Cardiac septum (tissue), 1 donor: ENCODE measurements at places on chromosomes 16 and 17. TPM values are rescaled to one million over a fixed set of nuclear protein-coding genes. Genes with fewer than 3 reads are reported as not detected.

The MYOCD gene
- total RNA-seq: 82.1 TPM

The TBX2 gene
- 17.2 TPM for total RNA-seq

The PYCARD gene
- total RNA-seq: 3.2 TPM

The COASY gene
- total RNA-seq: 33.4 TPM

The MYO15A gene
- 0.70 TPM for total RNA-seq

The TMEM92 gene
- total RNA-seq: not detected

The CDK5R1 gene
- total RNA-seq: 1.5 TPM

The CHD3 gene
- total RNA-seq: 14.2 TPM

The SMPD3 gene
- not detected for total RNA-seq

The TAC4 gene
- total RNA-seq: 1.7 TPM

DNA sequence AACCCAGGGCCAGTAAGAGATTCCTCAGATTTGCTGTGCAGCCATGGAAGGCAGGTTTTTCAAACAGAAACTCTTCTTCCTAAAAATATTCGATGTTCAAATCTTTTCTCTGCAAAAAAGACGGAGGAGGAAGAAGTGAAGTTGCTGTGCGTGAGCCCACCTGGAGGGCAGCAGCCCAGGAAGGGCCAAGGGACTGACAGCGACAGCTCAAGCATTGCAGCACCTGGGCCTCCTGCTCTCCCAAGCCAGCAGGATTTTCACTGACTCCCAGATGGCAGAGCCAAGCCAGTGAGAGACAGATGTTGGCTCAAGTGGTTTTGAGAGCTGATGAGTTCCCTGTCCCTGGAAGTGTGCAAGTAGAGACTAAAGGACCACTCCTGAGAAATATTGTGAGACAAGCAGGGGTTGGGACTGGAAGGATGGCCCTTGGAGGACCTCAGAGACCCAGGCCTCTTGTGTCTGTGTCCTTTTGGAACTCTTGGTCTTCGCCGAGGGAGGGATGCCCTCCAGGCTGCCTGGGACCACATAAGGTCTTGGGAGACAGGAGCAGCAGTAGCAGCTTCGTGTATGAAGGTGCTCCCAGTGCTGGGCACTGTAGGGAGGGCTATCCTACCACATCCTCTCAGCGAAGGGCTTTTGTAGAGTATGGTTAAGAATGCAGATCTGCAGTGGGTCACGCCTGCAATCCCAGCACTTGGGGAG, 29.3 kb upstream of the TNFRSF13B start:
- DNase-seq: peak; percentile 68

GRCh38 chr16:64590513-64590912, 531.4 kb downstream of the CDH11 start:
- DNase-seq: no peak

- peak; percentile 74 for DNase-seq
Measured at GRCh38 chr16:58497935-58498334, 2.0 kb upstream of the NDRG4 start.

DNA sequence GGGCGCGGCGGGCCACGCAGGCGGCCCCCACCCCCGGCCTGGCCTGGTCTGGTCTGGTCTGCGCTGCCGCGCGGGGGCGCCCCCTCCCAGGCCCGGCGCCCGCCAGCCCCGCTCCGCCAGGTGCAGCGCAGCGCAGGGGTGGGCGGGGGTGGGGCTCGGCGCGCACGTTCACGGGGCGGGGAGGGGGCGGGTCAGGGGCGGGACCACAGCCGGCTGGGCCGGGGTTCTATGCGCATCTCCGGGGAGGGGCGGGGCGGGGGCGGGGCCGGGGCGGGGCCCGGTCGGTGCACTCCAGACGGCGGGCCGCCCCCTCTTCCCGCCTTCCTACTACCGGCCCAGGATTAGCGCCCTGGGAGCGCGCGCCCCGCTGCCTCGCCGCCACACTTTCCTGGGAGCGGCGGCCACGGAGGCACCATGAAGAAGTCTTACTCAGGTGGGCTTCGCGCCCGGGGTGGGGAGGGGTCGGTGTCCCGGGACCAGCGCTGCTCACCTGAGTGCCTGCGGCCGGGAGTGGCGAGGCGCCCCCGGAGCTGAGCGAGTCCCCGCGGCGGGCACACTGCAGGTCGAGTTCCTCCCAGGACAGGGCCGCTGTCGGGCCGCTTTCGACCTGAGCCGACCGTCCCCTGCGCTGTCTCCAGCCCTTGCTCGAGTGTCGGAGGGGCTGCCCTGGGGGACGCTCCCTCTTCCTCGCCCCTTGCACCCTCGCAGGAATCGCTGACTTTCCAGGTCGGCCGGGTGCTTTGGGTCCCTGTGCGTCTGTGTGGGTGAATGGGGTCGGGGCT, 140.5 kb downstream of the SEC14L1 start:
- DNase-seq: no peak

- DNase-seq: no peak
Measured at GRCh38 chr17:69064001-69064400, 3.3 kb upstream of the ABCA9 start.

DNA sequence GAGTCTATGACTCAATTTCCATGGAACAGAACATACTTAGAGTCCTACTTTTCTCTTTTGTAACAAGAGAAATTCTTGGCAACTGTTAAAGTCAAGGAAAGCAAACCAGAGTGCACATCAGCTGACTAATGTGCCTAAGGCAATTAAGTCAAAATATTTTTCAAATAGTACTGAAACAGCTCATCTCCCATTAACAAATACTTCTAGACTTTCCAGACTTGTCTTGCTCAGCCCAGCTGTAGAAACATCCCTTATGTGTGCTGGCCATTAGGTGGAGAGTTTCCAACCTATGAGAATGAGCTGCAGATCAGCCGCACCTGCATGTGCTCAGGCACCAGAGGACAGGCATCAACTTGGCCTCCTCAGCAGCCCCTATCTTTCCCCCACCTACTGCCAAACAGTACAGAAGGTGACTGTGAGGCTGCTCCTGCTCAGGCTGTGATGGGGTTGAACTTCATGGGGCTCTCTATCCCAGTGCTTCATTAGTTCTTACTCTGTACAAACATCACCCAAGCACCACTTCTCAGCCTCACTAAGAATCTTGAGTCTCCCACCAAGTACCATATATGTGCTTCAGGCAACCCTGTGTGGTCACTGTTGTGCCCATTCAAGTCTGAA, 32.2 kb downstream of the TEX2 start:
- no peak for DNase-seq

DNA sequence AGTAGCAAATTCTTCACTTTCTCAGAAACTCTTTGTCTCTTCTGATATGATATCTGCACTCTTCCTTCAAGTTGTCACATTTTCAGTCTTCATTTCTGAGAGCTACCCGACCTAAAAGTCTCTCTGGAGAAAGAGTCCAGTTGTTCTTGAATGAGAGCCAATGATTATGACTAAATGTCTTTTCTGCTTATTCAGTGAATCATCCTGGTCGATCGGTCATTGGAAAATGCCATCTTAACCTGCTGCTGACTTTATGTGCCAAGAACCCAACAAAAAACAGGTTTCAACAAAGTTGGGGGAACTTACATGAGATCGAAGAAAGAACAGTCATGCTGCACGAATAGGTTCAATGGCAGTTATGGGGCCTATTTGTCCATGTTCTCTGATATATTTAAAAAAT, 15.9 kb downstream of the SOX9 start:
- DNase-seq: no peak

DNA sequence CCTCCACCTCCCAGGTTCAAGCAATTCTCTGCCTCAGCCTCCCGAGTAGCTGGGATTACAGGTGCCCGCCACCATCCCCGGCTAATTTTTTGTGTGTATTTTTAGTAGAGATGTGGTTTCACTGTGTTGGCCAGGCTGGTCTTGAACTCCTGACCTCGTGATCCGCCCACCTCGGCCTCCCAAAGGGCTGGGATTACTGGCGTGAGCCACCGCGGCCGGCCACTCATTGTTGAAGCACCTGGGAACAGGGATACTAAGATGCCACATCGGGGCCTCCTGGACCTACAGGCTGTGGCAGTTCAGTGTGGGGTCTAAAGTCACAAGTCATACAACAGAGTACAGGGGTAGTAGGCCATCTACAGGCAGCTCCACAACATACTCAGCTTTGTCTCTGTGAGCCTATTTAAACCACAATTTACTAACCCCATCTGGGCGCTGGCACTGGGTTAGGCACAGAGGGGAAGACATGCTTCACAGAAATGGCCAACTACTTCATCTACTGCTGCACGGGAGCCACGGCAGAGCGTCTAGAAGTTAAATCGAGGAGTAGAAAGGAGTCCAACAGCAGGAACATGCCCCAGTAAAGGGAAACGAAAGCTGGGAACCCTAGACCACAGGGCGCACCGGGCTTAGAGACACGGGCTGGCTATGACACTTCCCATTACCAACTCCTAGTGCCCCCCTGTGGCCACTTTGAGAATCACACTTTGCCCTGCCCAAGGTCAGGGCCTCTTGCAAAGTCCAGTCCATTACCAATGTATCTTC, 4.3 kb downstream of the VAMP2 start:
- peak; percentile 95 for DNase-seq

DNA sequence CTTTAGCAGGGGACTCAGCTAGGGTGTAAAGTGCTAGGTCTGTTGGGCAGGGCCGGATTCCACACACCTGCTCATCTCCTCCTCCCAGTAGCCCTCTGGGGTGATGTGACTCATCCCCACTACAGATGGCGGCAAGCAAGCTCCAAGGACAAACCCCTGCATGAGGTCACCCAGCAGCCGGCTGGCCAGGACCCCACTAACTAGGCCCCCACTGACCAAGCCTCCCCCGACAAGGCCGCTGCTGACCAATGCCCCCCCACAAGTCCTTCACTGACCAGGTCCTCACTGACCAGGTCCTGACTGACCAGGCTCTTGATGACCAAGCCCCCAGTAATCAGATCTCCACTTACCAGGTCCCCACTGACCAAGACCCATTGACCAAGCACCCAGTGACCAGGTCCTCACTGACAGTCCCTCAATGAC, 36.7 kb downstream of the TNFRSF13B start:
- peak; percentile 70 for DNase-seq

- peak; percentile 84 for DNase-seq
Measured at GRCh38 chr17:40536295-40537171, 28.7 kb downstream of the CCR7 start.

GRCh38 chr16:5621826-5622225, 524.2 kb upstream of the EEF2KMT start:
- DNase-seq: no peak

- DNase-seq: no peak
Measured at GRCh38 chr17:65027305-65027704, 29.2 kb downstream of the GNA13 start.

- DNase-seq: no peak
Measured at GRCh38 chr16:82793528-82794245, 166.9 kb downstream of the CDH13 start.

GRCh38 chr17:2138318-2138717, 83.4 kb downstream of the HIC1 start:
- DNase-seq: no peak

DNA sequence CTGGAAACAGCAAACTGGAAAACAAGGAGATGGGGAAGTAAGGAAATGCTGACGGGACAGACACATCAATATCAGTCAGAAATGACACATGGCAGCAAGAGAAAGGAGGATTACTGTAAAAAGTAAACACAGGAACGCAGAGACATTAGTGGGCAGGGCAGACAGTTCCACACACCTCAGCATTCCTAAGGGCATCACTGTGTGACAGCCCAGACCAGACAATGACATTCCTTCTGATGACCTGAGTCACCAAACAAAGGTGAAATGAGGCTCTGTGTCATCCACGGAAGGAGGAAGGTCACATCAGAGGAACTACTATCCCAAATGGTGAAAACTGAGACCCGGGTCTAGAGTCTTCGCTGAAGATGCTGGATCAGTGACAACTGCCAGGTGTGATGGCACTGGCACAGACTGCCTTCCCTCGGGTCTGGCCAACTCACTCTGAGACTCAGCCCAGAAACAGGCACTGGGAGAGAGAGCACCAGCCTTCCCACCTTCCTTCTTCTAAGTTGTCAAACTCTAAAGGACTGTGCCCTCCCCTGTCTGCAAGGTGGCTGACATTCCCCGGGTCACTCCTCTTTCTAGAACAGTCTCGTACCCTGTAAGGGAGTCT, 36.7 kb downstream of the TK2 start:
- DNase-seq: no peak

- DNase-seq: no peak
Measured at GRCh38 chr16:69093974-69094373, 11.5 kb upstream of the HAS3 start.

- no peak for DNase-seq
Measured at GRCh38 chr16:23424292-23424958, 28.6 kb downstream of the COG7 start.

DNA sequence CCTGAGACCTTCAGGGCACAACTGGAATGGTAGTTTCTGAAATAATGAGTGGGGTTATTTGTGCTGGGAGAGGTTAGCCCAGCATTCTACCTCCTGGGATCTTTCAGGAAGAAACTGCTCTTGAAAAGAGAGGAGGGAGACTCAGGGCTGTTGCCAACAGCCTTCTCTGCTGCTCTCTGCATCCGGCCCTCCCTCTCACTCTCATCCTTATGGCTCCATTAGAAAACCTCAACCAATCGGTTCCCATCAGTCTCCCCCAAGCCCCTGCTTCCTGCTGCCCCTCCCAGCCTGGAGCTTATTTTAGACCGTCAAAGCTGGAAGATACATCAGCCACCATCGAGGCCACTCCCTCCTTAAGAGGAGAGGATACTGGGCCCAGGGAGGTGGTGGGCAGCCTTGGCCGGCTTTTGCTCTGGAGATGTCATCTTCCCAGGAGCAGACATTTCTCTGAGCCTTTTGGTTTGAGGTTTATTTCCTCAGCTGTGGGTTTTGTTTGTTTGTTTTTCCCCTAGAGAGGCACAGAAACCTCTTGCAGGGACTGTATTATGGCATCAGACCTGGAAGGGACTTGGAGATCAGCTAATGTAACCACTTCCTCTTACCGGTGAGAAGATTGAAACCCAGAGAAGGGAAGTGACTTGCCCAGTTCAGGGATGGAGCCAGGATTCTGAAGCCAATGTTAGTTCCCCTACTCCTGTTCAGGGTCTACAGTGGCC, 2.7 kb downstream of the MPRIP start:
- peak; percentile 82 for DNase-seq

DNA sequence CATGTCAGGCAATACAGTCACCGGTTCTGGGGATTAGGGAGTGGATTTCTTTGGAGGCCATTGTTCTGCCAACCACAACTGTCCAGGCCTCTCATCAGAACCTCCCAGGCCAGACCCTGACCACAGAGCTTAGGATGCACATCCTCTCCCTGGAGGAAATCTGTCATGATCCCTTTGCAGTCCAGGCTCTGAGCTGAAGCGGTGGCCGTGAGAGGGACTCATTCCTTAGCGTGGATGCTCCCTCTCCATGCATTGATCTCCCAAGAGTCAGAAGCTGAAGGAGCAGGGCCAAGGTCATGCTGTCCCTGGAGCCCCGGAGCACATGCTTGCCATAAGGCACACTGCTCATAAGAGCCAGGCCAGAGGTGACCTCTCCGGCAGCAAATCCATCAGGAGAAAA, 181.4 kb downstream of the COPRS start:
- no peak for DNase-seq
